ENCODE measurements at places on chromosomes 1 and 21.
A peak's percentile ranks its signal among the peaks of the same experiment; 100 is the strongest.

DNA sequence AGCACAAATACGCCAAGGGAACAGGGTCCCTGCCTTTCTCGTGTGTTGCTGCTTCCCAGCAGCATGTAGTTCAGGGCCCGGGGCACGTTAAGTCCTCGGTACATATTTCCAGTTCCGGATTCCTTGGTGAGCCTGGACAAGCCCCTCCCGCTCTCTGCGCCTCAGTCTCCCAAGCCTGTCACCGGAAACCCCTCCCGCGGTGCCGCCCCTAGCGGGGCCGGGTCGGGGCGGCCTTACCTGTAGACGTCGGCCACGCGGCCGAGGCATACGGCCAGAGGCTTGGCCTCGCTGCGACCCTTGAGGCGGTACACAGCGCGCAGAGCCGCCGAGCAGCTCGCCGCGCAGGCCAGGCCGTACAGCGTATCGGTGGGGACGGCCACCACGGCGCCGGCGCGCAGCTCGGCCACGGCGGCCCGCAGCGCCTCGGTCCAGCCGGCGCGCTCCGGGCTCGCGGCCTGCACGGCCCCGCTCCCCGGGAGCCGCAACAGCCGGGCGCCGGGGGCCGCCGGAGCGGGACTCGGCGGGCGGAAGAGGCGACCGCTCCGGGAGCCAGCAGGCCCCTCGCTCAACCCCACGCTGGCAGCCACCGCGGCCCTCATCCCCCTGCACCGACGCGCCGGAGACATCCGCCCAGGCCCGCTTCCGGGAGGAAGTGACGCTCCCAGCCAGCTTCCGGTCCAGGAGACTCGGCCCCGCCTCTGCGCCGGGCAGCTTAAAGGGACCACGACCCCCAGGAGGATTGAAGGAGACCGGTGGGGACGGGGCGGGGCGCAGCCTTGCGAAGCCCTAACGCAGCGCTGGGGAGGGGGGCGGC is at the start of the genes C1orf122 and YRDC:
Gene C1orf122, plus strand, starts transcription at position 236 of the 814 bp plus-strand sequence. CDS start 615 bp downstream, outside the sequence.
Gene YRDC, minus strand, starts transcription at position 654 of the 814 bp plus-strand sequence. Its CDS starts 28 bp downstream, at position 626.
- DNase-seq: peak; percentile 90

- no peak for DNase-seq
Measured at GRCh38 chr1:1544544-1544943, 4.1 kb upstream of the TMEM240 start.

- no peak for DNase-seq
Measured at GRCh38 chr1:189851806-189852367, 625.8 kb downstream of the BRINP3 start.

GRCh38 chr1:93288558-93288957 is 57.1 kb upstream of the DR1 start:
- no peak for DNase-seq

- DNase-seq: no peak
Measured at GRCh38 chr1:25795946-25796810, 3.8 kb upstream of the SELENON start.

- DNase-seq: no peak
Measured at GRCh38 chr21:28111151-28111619, 881.5 kb downstream of the LTN1 start.

DNA sequence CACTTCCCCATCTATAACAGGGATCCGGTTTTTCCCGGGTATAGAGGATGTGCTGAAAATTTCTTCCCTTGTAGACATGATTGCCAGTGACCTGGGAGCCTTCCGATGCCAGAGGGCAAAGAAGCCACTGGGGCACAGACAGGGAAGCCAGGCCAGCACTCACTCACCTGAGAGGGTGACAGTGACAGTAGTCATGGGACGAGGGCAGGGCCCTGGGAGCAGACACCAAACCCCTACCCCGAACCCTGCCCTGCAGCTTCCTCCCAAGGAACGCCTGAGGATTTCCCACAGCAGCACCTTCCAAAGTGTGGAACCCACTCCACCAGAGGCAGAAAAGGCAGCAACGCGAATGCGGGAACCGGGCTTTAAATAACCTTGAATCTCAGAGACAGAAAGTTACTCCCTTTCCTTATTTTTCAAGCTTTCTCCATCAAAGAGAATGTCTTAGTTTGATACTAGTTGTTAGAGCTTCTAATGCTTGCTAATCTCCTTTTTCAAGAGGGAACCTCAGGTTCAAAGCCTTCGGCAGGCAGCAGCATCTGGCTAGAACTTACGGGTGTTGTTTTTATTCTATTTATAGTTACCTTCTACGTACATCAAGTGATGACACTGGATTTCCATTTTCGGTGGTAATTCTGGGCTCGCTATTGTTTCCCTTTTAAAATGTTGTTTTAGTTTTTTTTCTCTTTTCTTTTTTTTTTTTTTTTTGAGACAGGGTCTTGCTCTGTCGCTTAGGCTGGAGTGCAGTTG is 2.8 kb downstream of the DDOST start:
- no peak for DNase-seq

DNA sequence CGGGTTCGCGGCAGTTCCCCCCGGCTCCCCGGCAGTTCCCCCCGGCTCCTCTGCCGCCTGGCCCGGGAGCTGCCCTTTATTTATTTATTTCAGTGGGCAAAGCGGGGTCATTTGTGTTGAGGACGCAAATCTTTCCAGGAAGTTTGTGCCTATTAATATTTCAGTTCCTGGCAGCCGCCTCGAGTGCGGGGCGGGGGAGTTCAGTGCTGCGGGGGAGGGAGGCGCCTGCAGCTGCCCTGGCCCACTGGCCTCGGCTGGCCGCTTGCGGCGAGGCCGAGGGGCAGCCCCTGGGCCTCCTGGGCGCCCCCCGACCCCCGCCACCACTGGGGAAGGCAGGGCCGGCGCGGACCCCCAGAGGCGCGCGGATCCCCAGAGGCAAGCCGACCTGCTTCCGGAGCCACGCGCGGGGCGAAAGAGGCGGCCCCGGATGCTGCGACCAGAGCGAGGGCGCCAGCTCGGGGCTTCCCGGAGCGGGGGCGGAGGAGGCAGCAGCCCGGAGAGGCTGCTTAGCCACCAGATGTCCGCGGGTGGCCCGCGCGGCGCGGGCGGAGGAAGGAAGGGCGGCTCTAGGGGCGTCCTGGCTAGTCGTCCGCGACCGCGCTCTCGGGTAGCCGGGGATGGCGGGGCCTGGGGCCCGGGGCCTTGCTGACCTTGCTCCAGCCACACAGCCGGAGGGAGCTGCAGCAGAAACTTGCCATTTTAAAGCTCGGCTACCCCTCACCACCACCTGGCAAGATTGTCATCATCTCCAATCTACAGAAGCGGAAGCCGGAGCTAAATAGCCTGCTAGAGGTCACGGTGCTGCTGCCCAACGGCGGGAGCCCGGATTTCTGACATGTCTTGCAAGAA is 48.0 kb downstream of the H3-3A start:
- peak; percentile 47 for DNase-seq

- no peak for DNase-seq
Measured at GRCh38 chr21:9763306-9763705, 758.1 kb upstream of the TPTE start.

- no peak for DNase-seq
Measured at GRCh38 chr1:118828038-118828437, 160.1 kb downstream of the TBX15 start.

DNA sequence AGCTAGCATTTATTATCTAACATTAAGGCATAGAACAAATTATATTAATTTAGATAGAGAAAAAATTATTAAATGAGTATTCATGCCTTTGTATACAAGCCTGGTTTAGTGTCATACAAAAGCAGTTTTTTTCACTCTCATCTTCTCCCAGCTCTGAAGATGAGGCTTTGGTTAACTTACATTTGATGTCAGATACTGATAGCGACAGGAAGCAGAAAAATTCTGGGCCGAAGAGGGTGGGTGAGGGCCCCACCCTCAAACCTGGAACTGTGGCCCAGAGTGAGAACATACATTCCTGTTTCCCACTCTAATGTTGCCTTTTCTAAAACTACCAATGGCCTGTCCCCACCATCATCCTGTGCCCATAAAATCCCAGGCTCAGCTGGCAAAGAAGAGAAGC is 15.0 kb downstream of the OR2T1 start:
- DNase-seq: no peak

- DNase-seq: no peak
Measured at GRCh38 chr1:56295949-56296929, 283.1 kb downstream of the PLPP3 start.

DNA sequence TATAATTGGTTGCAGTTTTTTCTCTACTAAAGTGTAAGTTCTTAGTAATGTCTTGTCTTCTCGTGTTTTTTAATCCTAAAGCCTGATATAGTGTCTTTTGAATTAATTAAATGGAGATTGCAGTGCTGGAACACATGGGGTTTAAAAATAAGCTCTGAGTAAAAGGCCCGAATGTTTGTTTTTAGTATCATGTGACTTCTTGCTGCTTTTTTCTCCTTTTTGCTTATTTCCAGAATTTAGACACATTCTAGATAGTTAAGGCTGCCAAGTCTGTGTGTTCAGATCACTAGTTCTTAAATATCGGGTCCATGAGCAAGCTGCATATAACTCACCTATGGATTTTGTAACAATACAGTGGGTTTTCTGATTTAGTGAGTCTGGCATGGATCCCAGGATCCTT is 27.5 kb downstream of the KCTD3 start:
- DNase-seq: no peak

GRCh38 chr1:201172326-201172725 is 18.1 kb upstream of the TMEM9 start:
- no peak for DNase-seq

DNA sequence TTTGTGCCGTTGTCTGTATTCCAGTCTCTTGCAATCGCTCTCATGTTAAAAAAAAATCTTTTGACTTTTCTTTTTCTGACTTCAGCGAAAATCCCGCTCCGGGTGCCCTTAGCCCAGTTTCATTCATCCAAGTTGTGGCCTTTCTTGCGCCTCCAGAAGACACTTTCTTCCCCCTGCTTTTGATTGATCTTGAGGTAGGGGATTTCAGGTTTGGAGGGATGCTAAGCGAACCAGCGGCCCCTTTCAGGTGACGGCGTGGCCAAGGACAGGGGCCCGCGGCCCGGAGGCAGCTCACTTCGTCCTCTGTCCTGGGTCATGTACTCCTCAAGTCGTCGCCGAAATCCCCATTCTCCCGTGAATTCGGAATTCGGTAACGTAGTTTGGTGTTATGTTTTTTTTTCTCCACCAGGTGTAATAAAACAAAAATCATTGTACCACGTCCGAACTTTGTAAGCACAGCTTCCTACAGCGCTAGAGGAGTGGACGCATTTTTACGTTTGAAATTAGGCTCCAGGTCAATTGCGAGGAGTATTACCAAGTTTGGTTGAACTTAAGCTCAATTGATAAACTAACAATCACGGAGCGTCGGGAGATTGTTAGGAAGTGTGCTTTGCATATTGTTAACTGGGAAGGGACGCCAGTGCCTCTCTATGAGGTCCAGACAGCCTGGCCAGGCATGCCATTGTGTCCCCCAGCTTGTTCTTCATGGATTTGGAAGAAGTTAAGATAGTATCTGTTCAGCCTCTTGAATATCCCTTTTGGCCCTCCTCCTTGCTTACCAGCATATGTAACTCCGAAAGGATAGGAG is 1.1 kb downstream of the MRPS6 start:
- no peak for DNase-seq

- DNase-seq: no peak
Measured at GRCh38 chr1:40141878-40142535, 19.2 kb upstream of the RLF start.
